RCC 7860 (cell line): ENCODE measurements at places on chromosomes 11 and 22.
A peak's percentile ranks its signal among the peaks of the same experiment; 100 is the strongest.

GRCh38 chr11:121890946-121891515 is 225.0 kb downstream of the BLID start:
- no peak for DNase-seq

GRCh38 chr11:36411202-36411640 is 98.9 kb downstream of the TRAF6 start:
- no peak for DNase-seq

- no peak for DNase-seq
These were observed 12.8 kb upstream of the ST14 start for GRCh38 chr11:130146796-130147195.

DNA sequence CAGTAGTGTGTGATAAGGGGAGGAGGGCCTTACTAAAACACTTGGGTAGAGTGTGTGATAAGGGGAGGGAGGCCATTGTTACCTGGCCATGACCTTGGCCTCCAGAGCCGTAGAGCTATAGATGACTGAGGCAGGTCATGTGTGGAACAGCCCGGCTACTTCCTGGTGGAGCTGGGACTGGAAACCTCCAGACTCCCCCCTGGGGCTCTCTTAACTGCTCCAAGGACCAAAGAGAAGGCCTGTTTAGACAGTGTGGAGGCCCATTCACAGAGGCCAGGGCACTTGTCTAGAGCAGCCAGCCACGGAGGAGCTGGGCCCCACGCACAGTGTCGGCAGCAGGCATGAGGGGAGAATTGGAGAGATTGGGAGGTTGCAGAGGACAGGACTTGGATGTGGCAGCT is 12.5 kb upstream of the MICALL1 start:
- no peak for DNase-seq

DNA sequence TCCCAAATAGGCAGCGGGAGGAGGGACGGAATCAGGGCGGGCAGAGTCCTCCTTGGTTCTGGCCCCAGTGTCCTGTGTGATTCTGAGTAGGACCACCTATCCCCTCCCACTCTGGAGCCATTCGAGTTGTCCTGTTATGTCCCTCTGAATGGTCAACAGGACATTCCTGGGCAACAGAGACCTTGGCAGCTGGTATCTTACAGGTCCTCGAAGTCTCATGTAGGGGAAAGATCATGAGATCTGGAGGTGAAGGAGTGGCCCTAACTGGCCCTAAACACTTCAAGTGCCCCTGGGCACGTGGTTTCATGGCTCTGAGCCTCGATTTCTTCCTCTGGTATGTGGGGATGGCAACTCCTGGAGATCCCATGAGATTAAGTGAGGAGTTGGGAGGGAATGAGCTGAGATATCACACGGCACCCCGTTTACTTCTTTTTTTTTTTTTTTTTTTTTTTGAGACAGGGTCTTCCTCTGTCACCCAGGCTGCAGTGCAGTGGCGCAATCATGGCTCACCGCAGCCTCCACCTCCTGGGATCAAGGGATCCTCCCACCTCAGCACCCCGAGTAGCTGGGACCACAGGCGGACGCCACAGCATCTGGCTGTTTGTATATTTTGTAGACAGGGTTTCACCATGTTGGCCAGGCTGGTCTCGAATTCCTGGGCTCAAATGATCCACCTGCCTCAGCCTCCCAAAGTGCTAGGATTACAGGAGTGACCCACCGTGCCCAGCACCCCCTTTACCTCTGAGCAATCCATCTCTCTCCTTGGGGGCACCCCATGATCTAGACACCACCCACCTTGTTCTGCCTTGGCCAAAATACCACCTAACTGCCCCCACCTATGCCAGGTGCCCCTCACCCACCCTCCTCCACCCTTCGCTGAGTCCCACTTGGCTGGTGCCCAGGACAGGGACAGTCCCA is 6.8 kb downstream of the LIF start:
- no peak for DNase-seq

- DNase-seq = peak; percentile 50
These were observed at the start of gene ENDOD1 for GRCh38 chr11:95089620-95090542. Gene ENDOD1, plus strand, starts transcription at chr11:95089846. Its CDS starts 82 bp downstream, at chr11:95089928.

- peak; percentile 76 for DNase-seq
These were observed 415.8 kb downstream of the DYNC2H1 start for GRCh38 chr11:103525069-103525468.

DNA sequence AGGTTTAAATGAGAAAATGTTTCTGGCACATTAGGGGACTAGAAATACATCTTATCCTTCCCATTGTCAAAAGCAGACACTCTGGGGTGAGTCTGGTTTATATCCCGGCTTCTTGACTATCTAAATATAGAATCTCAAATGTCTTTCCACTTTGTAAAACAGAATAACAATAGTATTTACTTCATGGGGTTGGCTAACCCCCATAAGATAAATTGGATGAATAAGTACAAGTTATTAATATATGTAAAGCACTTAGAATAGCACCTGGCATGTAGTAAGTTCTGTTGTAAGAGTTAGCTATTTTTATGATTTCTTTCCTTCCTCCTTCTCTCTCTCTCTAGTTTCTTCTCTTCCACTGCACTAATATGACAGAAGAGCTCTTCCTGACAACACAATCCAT is 499.1 kb downstream of the INSC start:
- DNase-seq = no peak

GRCh38 chr11:35282221-35282882 is 137.0 kb downstream of the SLC1A2 start:
- DNase-seq = peak; percentile 85

DNA sequence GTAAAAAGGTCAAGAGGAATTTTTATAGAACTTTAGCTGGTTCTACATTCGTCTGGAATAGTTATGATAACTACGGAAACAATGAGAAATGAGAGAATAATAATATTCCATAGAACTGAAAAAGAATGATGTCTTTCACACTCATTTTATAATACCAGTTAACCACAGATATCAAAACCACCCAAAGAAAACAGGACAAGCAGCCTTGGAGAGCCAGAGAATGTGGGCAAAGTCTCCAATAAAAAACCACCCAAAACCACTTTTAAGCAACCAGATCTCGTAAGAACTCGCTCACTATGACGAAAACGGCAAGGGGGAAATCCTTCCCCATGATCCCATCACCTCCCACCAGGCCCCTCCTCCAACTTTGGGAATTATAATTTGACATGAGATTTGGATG is 60.8 kb downstream of the ARHGAP32 start:
- DNase-seq = no peak

- DNase-seq = no peak
These were observed 36.2 kb upstream of the CCDC188 start for GRCh38 chr22:20186871-20187546.

GRCh38 chr11:27241311-27242122 is 121.5 kb downstream of the CCDC34 start:
- peak; percentile 83 for DNase-seq

GRCh38 chr11:69644071-69644961 is 3.4 kb downstream of the CCND1 start:
- DNase-seq = peak; percentile 75

DNA sequence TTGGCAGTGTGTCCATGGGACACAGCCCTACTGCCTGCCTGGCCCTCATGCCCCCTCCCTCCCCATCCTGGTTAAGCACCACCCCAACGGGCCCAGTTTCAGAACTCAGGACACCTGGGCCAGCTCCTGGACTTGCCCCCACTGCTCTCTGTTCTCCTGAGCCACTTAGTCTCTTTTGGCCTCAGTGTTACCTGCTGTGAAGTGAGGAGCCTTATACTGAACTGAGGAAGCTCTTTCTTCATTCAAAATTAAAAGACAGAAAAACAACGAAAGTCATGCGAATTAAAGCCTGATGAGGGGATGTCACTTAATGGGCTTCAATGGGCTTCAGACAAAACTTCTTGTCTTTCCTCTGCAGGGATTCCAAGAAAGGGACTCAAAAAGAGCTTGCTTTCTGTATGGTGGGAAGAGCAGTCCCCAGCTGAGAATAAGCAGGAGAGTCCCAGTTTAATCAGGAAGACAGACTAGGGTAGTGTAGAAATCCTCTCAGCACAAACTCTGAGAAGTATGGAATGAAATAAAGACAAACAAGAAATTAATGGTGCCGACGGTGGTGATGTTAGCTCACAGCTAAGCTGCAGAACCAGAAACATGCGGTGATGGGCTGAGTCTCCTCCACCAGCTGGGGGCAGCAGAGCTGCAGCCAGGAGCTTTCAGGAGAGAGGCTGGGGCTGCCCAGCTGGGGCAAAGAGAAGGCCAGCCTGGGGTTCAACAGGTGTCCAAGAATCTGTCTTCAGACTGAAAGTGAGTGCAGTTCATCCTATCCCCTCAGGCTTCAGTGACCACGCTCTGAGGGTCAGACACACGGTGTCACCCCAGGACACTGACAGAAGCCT is 101.0 kb downstream of the GGTLC2 start:
- no peak for DNase-seq

DNA sequence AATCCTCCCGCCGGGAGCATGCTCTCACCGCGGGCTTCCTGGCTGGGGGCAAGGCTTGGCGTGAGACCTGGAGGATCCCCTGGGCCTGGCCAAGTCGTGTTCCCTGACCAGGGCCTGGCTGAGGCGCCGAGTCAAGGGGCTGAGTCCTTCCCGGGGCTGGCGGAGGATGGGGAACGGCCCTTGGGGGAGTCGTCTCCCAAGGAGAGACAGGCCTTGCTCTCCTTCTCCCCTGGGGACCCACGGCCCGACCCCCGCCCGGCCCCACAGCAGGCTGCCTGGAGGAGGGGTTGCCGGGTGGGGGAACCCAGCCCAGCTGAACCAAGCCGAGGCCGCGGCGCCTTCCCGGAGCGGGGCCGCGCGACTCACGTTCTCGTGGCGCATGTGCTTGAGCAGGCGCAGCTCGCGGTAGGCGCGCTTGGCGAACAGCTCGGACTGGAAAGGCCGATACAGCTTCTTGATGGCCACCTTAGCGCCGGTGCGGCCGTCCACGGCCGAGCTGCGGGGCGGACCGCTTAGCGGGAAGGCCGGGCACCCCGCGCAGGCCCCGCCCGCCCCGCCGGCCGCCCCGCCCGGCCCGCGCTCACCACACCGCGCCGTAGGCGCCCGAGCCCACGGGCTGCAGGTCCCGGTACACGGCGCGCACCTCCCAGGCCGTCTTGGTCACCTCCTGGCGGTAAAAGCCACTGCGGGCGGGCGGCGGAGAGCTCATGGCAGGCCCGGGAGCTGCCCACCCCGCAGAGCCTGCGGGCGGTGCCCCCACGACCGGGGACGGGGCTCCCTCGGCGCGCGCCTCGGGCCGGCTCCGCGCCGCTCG is 475 bp downstream of the MAPK12 start:
- peak; percentile 7 for DNase-seq

DNA sequence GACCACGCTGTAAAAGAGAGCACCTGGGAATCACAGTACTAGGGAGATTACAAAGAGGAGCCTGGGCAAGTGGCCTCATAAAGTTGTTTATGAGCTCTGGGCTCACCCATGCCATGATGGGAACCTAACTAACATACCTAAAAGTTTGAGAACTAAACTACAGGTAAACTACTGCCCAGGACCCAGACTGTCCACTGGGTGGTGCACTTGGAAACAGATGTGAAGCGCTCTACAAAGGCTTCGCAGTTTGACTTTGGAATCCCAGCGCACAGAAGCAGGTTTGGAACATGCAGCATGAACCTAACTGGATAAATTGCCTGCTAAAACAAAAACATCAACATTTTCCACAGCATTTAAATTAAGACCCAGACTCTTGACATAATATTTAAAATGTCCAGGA is 418.6 kb downstream of the FAM181B start:
- DNase-seq = no peak

- DNase-seq = no peak
These were observed 8.6 kb upstream of the PDE2A start for GRCh38 chr11:72682858-72683243.

- peak; percentile 3 for DNase-seq
These were observed 34.4 kb upstream of the SUSD2 start for GRCh38 chr22:24146791-24147353.

DNA sequence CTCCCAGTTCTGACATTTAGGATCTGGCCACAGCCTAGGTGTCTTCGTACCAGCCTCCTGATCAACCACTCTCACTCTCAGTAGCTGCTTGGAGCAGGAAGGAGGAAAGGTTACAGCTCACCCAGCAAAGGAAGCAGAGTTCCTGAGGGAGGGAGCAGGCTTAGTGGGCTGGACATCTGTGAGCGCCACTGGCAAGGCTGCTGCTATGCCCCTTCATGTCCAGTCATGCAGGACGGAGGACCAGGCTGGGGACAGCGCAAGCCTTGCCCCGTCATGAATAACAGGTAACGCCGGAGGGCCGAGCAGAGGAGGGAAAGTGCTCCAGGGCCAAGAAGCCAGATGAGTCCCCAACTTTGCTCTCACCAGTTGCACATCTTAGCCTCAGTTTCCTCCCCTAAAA is 25.8 kb downstream of the TPST2 start:
- no peak for DNase-seq

- no peak for DNase-seq
These were observed 745.6 kb downstream of the NELL1 start for GRCh38 chr11:21414953-21415352.

DNA sequence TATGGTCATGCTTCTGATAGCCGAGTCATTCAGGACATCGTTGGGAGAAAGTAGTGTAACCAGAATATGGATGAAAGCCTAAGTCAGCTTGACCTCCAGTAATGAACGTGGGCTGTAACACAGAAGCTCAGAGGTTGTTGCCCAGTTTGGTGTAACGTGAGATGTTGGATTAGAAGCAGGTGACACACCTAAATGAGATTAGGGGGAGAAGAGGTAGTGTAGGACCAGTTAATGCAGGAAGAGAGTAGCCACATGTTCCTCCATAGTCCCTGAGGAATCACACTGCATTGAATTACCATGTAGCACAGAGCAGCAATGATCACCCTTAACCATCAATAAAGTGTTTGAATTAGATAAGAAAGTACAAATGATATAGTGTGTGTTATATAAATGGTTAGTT is 20.4 kb downstream of the FBXO7 start:
- no peak for DNase-seq

- no peak for DNase-seq
These were observed 1.2 kb upstream of the PPP1R14B start for GRCh38 chr11:64247729-64248531.

GRCh38 chr11:94922321-94923003 is 50.9 kb downstream of the CWC15 start:
- no peak for DNase-seq

DNA sequence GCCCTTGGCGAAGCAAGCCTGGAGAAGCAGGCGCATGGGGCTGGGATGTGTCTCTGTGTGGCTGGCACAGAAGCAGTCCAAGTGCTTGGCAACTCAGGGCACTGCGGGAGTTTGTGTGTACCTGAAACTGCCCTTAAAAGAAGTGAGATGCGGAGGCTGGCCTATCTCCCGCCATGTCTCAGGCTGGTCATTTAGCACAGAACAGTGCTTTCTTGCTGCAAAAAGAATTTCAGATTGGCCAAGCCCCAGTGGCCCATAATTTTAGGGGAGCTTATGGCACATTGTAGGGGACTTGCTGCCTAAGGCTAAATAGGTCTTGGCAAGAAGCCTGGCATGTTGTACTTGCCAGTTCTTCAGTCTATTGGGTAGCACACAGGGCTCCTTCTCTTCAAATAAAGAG is 16.4 kb downstream of the EHF start:
- DNase-seq = no peak
